Fibroblast of lung (primary cell): ENCODE measurements at places on chromosomes 1 and 21. TPM values are rescaled to one million over a fixed set of nuclear protein-coding genes. Genes with fewer than 3 reads are reported as not detected.
A peak's percentile ranks its signal among the peaks of the same experiment; 100 is the strongest.

DNA sequence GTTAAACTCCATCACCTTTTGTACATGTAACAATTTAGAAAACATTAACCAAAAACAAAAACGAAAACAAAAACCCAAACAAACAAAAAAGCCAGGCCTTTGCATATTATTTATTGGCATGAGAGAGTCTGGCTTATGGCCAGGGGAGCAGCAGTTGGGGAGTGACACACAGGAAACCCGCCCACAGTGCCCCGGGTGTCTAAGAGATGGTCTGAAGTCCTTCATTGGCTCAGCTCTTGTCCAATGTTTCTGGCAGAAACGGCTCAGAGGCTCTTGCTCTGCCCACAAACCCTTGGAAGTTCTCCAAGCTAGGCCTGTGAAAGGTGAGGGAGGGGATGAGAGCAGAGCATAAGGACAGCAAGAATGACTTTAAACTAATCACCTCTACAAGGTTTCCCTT is 131.5 kb downstream of the CNIH3 start:
- peak; percentile 37 for DNase-seq

GRCh38 chr1:19361611-19362147 is 49.6 kb downstream of the SLC66A1 start:
- peak; percentile 51 for DNase-seq

DNA sequence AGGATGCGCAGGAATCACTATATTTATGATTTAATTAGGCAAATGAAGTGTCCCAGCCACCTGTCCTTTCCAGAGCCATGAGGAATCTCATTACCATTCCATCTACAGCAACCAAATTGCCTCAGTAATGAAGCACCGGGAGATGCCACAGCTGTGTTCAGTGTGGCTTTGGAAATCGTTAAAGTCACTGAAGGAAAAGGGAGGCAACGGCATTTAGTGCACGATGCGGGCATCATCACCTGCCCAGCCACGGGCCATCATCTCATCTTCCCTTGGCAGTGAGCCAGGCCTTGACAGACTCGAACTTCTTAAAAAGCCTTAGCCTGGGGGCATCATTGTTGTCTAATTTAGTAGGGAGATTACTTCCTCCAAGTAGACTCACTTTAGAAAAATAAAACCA is 67.8 kb downstream of the CNIH3 start:
- no peak for DNase-seq

DNA sequence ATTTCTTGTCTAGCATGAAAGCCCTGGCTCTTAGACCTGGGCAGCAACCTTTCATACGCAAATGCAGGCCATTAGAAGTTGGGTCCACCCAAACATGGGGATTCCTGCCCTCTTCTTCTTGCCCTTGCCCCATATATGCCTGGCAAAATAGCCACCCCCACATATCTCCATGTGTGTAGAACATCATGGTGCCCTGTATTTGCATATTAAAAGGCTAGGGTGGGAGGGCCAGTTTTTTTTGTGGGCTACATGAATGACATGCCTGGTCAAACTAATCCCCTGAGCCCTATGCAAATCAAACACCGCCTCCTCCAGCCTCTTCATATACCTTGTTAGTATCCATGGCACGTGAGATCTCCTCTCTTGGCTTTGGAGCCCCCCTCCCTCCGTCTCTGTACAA is 24.7 kb downstream of the MFSD2A start:
- DNase-seq, result no peak

DNA sequence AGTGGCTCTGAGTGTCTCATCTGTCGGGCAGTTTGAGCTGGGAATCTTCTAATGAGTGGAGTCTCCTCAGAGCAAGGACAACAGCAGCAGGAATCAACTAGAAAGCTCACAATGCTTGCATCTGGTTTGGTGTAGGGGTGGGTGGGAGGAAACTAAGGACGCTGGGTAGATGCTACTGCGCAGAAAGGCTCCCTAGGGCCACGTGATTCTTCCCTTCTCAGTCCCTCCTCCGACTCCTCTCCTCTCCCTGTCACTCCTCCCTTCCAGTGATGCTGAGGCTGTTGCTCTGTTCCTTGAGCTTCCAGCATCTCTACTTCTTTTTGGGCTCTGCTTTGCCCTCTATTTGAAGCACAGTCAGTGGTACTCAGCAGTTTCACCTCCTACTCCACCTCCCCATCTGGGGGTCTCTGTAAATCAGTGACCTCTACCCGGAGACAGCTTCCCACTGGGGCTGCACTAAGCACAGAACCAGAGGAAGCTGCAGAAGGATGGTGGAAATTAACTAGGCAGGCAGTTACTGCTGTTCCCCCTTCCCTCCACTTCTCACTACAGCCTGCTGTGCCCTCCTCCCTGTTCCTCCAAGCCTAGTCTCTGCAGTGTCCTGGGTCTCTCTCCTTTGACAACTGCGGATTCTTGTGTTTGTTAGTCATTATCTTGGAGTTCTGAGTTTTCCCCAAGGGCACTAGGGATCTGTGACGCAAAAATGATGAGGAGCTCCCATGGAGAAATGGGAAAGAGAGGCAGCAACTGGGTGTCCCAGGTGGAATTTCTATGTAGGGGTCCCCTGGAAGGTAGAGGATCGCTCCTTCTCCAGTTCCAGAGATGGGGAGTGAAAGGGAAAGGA is 5.8 kb downstream of the LINGO4 start:
- no peak for DNase-seq

DNA sequence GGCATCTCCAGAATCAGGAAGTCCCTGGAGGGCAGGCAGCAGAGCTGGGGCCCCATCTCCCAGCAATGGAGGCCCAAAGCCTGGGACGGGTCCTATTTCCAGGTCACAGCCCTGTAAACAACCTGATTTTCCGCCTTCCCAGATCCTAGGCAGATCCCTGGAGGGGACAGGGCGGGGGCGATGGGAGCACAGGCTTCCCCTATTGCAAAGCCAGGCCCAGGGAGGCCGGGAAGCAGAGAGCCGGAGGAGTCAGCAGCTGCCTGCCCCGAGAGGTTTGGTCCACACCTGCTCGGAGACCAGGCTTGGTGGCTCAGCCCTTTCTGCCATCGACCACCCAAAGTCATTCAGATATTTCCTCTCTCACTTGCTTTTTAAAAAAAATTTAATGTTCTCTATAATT is 29.2 kb downstream of the CASZ1 start:
- DNase-seq, result no peak

- DNase-seq, result no peak
Measured at GRCh38 chr1:246151796-246152434, 355.2 kb downstream of the SMYD3 start.

DNA sequence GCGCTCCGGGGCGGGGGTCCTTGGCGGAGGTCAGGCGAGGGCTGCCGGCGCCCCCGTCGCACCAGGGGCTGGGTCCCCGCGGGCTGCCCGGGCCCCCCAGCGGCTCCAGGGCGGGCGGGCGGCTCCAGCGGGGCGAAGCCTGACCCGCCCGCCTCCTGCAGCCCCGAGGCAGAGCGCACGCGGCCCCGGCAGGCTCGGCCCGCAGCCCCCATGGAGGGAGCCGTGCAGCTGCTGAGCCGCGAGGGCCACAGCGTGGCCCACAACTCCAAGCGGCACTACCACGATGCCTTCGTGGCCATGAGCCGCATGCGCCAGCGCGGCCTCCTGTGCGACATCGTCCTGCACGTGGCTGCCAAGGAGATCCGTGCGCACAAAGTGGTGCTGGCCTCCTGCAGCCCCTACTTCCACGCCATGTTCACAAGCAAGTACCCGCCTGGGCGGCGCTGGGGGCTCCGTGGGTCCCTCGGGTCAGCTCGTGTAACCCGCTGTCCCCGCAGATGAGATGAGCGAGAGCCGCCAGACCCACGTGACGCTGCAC is 817 bp downstream of the KLHL17 start:
- DNase-seq, result no peak

DNA sequence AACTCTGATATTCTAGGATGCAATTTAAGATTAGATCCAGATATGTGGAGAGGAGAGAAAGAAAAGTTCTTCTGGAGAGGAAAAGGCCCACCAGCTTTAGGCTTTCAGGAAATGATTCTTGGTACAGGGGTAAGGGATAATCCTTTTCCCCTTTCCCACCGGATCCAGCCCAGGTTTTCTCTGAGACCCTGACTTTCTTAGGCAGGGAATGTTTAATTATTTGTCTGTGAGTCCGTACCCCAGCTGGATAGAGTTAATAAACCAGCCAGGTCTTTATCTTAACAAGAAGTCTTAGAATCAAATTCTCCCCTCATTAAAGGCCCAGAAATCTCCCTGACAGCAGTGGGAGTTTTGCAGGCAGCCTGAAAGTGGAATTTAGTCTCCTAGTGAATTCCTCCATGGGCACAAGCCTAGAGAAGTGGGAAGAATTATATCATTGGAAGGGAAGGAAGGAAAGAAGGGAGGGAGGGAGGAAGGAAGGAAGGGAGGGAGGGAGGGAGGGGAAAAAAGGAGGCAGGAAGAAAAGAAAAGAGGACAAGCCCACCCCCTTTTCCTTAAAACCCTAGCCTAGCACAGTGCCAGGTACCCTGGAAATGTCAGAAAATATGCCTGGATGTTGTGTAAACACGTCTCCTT is 189.0 kb downstream of the PLPP3 start:
- DNase-seq, result peak; percentile 42

- peak; percentile 92 for DNase-seq
Measured at GRCh38 chr1:229756666-229757065, 130.6 kb downstream of the URB2 start.

DNA sequence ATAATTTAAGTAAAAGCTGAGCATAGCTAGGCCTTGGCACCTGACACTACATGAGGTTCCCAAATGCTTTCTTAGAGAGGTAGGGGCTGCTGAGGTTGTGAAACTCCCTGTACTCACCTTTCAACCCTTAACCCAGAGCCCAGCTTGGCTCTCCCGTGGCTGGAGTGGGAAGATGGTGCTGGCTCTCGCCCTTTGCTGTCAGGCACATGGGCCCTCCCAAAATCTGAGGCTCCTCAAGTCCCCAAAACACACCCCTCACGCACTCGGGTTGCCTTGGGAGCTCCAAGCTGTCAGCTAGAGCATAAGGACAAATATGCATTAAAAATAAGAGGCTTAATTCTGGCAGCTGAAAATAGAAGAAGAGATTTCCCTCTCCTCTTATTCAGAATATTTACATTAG is 46.7 kb upstream of the PLPPR4 start:
- no peak for DNase-seq

- no peak for DNase-seq
Measured at GRCh38 chr1:35692317-35692716, 26.4 kb downstream of the C1orf216 start.

- DNase-seq, result peak; percentile 32
Measured at GRCh38 chr21:15793550-15794235, 63.9 kb downstream of the USP25 start.

GRCh38 chr1:185170291-185170848 is 13.4 kb downstream of the SWT1 start:
- peak; percentile 76 for DNase-seq

GRCh38 chr1:180425952-180426351 is 76.4 kb downstream of the ACBD6 start:
- peak; percentile 34 for DNase-seq

DNA sequence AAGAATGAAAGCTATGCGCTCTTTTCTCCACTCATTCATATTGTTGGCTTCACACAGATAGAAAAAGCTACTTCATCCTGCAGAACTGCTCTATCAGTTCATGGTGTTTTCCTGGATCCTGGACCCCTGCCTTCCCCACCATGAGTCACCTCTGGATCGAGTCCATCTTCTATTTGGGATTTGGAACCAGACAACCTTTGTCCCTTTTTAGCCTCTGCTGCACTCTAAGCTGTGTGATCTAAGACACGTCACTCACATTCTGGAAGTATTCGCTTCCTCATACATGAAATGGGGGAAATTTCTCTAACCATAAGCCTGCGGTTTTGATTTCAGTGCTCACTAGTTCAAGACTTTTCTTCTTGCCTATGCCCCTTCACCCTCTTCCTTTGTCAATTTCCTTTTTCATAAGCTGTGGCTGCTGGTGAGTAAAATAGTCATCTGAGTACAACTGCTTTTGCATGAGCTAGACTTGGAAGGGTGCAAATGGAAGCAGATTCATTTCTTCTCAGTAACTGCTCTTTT is 14.1 kb upstream of the DEGS1 start:
- peak; percentile 97 for DNase-seq

- DNase-seq, result no peak
Measured at GRCh38 chr1:163772246-163772645, 450.5 kb downstream of the NUF2 start.

GRCh38 chr1:224433701-224434672 is 610 bp downstream of the WDR26 start:
- DNase-seq, result no peak

DNA sequence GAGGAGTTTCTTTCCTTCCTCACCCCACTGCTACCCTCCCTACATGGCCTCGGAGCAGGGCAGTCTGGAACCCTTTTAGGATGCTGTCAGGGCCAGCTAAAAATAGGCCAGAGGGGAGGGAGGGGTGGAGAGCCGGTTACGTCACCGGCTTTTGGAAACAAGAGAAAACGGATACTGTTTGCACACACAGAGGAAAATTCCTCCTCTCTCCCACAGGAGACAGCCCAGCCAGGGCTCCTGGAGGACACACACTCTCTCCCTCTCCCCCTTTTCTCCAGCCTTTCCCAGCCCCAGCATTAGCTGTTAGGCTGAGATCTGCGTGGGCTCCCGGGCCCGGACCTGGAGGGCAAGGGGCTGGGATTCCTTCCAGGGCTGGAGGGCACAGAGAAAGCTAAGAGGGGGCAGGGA is 20.0 kb upstream of the ALDH4A1 start:
- peak; percentile 91 for DNase-seq

DNA sequence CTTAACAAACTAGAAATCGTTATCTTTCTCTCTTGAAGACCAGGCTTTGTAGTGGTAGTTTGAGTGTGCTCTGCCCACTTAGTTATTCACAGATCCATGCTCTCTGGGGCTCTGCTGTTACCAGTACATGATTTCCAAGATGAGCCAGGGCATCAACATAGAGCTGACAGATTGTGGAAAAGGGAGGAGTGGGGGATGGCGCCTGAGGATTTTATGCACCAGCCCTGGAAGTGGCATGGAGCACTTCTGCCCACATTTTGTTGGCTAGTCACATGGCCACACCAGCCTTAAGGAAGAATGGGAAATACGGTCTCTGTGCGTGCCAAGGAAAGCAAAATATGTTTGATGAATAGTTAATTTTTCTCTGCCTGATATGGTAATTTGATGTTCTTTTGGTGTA is 18.2 kb downstream of the TSNAX start:
- DNase-seq, result no peak

DNA sequence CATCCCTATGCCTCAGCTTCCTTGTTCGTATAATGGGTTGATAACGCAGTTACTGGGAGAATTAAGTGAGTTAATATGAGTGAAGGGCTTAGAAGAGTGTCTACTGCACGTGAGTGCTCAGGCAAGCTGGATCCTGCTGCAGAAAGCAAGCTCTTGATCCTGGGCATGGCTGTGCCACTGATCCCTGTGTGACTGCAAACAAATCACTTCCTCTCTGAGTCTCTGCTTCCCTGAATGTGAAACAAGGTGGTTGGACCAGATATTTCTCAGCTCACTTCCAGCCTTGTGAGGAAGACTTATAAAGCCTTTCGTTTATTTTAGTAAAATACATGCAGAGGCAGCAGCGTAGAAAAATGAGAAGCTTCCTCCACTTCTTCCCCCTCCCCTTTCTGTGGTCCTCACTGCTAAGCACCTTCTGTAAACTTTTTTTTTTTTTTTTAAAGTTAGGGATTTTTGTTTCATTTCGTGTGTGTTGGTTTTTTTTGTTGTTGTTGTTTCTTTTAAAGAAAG is 13.8 kb downstream of the PSEN2 start:
- no peak for DNase-seq

- DNase-seq, result peak; percentile 17
Measured at GRCh38 chr1:33903210-33903589, 39.3 kb downstream of the HMGB4 start.

GRCh38 chr1:169260478-169261151 is 107.0 kb downstream of the NME7 start:
- DNase-seq, result no peak

CFHR1 gene
- under 0.01 and 0.50 TPM in 2 replicates for total RNA-seq

PRELP gene
- 4.5 and 4.9 TPM in 2 replicates for total RNA-seq

MTFR1L gene
- total RNA-seq, result 38.3 and 41.1 TPM in 2 replicates

MCOLN3 gene
- 2.1 and 2.5 TPM in 2 replicates for total RNA-seq

AMY1B gene
- total RNA-seq, result not detected in 2 replicates

LRRC3 gene
- 0.26 and 0.50 TPM in 2 replicates for total RNA-seq

MAP3K21 gene
- 0.17 and 0.51 TPM in 2 replicates for total RNA-seq
